AG08395 (cell line): ENCODE measurements at places on chromosomes 4 and X.

GRCh38 chrX:153635388-153635787 lies 11.6 kb upstream of the DUSP9 start:
- no peak for DNase-seq

GRCh38 chrX:120419463-120419862 lies 49.6 kb downstream of the LAMP2 start:
- DNase-seq, result no peak

- peak; percentile 76 for DNase-seq
Observed at GRCh38 chrX:91434351-91435168, at the start of gene PABPC5. Gene PABPC5, plus strand, starts transcription at chrX:91434839. Its CDS starts 739 bp downstream, at chrX:91435578.

- no peak for DNase-seq
Observed at GRCh38 chr4:52576326-52576725, 82.8 kb downstream of the USP46 start.
